ENCODE measurements at places on chromosomes 16 and 17.
A peak's percentile ranks its signal among the peaks of the same experiment; 100 is the strongest.

- DNase-seq = no peak
Measured at GRCh38 chr17:83025636-83026280, 53.7 kb upstream of the METRNL start.

GRCh38 chr16:22681554-22682291, 132.2 kb upstream of the HS3ST2 start:
- DNase-seq = no peak

DNA sequence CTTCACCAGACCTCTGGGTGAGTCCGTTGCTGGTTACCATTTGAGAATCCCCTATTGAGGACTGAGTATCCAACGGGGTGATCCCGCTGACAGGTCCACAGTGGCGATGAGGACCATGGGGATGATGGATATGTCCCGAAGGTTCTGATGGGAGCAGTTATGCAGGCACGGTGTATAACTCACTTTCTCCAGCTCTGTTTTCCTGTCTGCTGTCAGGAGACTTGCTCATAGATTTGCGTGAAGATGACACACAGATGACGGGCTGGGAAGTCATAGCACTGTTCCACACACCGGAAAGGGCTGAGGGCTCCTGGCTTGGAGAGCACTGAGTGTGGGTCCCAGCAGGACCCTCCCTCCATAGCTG, 22.2 kb upstream of the ADCY7 start:
- no peak for DNase-seq

- DNase-seq = no peak
Measured at GRCh38 chr17:74652020-74652419, 28.5 kb upstream of the CD300E start.

DNA sequence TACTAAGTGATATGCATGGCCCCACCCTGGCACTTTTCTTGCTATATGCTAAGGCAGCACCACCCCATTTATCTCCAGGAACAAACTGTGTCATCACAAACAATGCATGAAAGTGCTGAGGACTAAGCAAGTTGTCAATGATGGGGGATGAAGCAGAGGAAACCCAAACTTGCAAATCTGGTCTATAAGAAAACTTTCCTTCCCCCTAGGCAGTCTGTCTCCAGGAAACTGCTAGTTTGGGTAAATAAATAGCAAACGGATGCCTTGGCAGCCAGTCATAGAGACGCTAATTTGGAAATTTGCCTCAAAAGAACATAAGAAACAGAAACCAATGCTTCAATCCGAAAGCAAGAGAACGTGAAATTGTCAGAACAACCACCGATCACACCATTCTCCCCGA, 5.6 kb upstream of the HSBP1 start:
- DNase-seq = no peak

DNA sequence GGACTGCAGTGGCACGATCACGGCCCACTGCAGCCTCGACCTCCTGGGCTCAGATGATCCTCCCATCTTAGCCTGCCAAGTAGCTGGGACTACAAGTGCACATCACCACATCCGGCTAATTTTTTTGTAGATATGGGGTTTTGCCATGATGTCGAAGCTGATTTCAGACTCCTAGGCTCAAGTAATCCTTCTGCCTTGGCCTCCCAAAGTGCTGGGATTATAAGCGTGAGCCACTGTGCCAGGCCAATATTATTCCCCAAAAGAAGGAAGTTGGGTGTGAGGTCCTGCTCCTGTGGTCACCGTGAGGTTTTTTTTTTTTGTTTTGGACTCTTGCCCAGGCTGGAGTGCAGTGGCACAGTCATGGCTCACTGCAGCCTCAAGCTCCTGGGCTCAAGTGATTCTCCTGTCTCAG, 1.5 kb downstream of the AMZ2 start:
- DNase-seq = no peak

DNA sequence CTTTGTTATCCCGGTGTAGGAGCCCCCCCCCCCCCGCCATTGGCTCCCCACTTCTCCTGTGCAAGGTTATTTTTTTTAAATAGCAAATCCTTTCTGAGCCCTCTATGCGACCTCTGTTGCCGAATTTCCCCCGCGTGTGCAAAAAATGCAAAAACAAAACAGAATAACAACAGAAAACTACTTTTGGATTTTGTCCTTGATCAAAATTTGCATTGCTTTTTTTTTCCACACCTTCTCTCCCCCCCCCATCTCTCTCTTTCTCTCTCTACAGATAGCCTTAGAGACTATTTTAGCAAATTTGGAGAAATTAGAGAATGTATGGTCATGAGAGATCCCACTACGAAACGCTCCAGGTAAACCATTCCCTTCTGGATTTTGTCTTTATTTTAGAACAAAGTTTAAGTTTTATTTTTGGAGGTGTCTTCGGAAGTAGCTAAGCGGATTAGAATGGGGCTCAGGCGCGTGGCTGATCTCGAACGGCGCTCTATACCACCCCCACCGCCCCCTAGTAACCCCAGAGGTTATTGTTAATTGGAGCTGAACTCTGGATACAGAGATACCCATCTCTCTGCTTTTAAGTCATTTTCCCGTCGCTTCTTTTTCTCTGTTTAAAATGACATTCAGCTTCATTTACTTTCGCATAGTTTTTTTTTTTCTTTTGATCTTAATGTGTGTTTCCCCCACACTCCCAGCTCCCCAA, 1.0 kb downstream of the MSI2 start:
- no peak for DNase-seq

GRCh38 chr16:23930791-23931190, 95.0 kb downstream of the PRKCB start:
- no peak for DNase-seq

GRCh38 chr16:4376126-4376892, 4.7 kb downstream of the VASN start:
- DNase-seq = no peak

- no peak for DNase-seq
Measured at GRCh38 chr16:14486520-14487303, 143.3 kb downstream of the PARN start.

- no peak for DNase-seq
Measured at GRCh38 chr16:28261942-28262341, 30.4 kb upstream of the SBK1 start.

DNA sequence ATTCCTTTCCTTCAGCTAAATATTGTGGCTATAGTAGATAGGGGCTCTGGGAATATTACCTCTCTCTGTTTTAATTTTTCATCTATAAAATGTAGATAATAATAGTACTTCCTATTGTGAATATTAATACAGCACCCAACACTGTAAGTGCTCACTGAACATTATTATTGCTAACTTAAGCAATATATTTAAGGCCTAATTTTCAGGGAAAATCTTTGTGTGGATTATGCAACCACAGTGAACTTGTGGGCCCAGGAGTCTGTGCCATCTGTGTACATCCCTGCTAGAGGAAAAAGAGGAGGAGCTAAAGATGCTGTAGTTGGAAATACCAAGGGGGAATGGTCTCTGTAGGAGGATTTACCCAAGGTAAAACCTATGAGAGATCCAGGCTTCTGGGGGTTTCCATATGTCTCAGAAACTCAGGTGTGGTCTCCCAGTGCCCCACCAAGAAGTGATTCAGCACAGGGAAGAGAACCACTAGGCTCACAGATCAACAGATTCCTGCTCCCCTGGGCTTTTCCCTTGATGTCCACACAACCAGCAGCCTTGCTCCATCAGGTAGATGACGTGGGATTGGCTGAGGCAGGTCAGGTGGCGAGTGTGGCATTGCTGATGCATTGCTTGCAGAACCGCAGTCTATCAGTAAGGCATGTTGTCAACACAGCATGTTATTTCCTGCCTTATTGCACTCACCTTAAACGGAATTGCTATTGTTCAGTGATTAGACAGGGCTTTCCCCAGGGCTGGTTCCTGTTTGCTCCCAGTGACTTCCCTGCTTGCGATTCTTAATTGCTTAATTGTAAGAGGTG, 1.6 kb upstream of the N4BP1 start:
- DNase-seq = peak; percentile 32

- no peak for DNase-seq
Measured at GRCh38 chr17:13292291-13292690, 274.5 kb upstream of the ELAC2 start.

GRCh38 chr17:5419959-5420653, at the start of gene RPAIN:
Gene RPAIN (plus strand): TSS chr17:5420182. CDS start chr17:5420211, 29 bp downstream.
- DNase-seq = peak; percentile 73

GRCh38 chr16:67388591-67388990, 4.7 kb downstream of the TPPP3 start:
- no peak for DNase-seq

GRCh38 chr17:32494621-32495358, 8.0 kb downstream of the CDK5R1 start:
- no peak for DNase-seq

- DNase-seq = no peak
Measured at GRCh38 chr16:85151079-85151602, 38.9 kb upstream of the CIBAR2 start.

DNA sequence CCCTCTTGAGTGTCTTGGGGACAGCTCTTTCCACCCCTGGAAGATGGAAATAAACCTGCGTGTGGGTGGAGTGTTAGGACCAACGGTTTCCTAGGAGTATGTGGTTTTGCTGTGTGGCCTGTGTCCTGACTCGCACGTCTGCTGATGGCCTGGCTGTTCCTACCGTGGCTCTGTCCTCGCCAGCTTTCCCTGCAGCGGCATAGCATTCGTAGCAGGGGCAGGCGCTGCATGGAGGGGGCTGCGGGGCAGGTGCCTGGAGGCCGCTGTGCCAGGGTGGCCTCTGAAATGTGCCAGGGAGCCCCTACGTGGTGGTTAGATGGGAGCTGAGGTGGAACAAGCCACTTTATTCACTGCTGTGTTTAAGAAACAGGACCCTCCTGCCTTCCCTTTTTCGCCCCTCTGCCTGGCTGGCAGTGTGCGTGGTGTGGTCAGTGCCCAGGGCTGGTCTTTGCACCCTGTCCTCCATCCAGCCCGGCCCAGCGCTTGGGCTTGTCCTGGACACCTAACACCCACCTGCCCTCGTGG, 10.6 kb downstream of the SLC16A3 start:
- DNase-seq = no peak

DNA sequence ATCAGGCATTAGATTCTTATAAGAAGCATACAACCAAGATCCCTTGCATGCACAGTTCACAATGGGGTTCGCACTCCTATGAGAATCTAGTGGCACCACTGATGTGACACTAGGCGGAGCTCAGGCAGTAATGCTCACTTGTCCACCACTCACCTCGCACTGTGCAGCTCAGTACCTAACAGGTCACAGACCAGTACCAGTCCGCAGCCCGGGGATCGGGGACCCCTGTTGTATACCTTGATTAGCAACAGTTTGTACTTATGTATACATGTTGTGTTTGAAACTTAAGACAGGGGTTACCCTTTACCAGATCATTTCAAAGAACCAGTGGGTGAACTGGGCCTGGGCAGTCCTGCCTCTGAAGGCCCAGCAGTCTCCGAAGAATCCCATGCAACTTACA, 103.7 kb downstream of the PMP22 start:
- no peak for DNase-seq

GRCh38 chr17:44693609-44694008, 4.0 kb upstream of the CCDC43 start:
- DNase-seq = no peak

DNA sequence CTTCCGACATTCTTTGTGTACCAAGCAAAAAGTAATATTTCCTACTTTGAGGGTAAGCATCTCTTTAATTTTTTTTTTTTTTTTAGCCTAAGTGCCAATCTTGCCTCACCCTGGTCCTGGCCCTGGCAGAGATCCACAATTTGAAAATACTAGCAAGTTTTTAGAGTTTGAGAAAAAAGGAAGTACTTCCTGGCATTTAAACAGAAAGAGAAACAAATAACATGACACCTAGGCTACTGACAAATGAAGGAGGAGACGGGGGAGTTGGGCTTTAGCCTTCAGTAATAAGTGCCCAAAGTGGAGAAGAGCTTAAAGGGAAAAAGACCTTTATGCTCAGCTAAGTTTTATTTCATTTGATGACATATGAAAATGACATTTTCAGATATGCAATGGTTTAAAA, 92.8 kb downstream of the HS3ST3A1 start:
- DNase-seq = no peak

- peak; percentile 18 for DNase-seq
Measured at GRCh38 chr16:58306327-58306726, 11.5 kb upstream of the PRSS54 start.

- DNase-seq = no peak
Measured at GRCh38 chr16:12086822-12087221, 110.3 kb downstream of the SNX29 start.

DNA sequence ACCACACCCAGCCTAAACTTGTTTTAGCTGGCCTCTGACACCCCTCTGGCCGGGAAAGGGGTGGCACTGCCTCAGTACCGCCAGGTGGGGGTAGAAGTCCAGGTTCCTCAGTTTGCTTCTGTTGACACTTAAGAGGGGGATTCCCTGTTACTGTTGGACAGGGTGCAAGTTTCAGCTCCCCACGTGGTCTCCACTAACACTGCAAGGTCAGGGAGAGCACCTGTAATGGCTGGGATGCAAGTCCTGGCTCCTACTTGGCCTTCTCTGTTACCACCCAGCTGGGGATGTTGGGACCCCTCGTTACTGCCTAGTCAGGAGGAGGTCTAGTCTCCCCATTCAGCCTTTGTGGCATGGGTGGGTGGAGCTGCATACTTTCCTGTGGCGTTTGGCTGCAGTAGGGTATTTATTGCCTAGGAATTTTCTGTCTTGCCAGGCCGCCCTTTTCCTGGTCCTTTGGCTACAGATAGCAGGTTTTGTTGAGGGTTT, 10.6 kb upstream of the MFAP4 start:
- no peak for DNase-seq

DNA sequence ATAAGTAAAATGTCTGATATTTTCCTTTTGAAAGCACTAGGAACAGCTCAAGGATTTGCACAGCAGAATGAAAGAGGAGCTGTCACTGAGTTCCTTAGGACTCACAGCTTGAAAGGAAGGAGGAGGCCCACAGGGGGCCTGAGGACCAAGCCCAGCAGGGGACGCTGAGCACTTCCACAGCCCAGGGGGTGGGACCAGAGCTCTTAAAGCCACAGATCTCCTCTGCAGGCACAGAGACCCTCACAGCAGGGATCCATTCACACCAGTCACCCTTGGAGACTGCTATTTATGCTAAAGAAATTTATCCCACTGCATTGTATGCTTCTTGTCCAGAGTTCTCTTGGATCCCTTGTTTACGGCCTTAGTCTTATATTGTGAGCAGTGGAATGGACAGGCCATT, 253.3 kb downstream of the STX8 start:
- DNase-seq = no peak

GRCh38 chr16:4465977-4466779, 8.2 kb downstream of the NMRAL1 start:
- peak; percentile 31 for DNase-seq

DNA sequence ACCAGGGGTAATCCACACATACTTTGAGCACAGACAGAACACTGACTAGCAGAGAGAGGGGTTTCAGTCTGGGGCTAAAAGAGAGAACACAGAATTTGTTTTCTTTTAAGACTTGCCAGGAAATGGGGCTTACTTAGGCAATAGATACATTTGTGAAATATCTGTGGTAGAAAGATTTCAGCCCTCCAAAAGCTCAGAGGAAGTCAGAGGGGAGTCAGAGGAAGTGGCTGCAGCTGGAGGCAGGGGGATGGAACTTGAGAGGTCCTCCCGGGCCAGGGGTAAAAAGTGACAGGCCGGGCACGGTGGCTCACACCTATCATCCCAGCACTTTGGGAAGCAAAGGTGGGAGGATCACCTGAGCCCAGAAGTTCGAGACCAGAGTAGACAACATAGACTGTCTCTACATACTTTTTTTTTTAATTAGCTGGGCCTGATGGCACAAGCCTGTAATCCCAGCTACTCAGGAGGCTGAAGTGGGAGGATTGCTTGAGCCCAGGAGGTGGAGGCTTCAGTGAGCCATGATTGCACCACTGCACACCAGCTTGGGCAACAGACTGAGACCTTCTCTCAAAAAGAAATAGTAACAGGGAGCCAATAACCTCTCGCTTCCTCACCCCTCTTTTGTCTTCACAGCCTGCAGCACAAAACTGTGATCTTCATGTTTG, 49.9 kb downstream of the NLRC5 start:
- DNase-seq = no peak
